ENCODE measurements at places on chromosomes 16 and 17. TPM values are rescaled to one million over a fixed set of nuclear protein-coding genes. Genes with fewer than 3 reads are reported as not detected.

DNA sequence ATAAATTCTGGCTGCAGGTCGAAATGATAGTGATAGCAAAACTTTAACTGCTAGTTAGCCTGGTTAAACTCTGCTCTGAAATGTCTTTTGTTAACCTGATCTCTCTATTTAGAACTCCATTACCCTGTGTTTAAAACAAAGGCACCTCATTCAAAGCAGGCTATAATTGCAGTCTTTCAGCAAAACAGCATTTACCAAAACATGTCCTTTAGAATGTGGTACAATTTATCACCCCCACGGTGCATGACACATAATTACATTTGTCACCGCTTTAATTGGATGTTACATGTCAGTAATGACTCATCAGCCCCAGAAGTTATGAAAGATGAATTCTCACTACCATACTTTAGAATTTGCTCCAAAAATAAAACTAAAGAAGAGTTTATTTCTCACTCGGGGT is 295.4 kb downstream of the TOX3 start:
- no peak for DNase-seq

DNA sequence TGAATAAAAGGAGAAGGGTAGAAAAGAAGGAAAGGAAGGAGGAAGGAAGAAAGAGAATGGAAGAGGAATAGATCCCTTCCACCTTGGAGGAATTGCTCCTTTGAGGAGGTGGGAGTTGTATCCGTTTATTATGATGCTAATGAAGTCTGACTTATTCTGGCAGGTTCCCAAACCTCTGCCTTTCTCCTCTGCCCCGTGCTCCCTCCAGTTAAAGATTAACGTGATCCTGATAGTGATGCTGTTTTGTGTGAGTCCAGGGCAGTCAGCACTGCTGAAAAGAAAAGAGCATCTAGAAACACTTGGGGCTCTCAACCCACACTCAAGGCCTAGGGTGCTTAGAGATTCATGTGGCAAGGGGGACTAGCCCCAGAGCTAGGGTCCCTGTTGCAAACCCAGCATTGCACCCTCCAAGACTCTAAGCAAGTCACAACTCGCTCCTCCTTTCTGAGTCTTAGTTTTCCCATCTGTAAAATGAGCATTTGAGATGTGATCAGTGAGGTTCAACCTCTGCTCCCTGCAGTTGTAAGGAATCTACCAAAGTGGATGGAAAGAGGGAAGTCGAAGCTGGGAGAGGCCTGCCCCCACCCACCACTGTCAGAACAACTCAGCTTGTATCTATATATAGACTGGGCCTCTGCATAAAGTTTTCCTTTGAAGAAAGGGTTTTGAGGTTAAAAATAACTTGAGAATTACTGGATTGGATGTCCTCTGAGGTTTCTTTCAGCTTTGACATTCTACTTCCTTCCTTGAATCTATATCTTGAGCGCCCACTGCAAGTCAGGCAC is 46.9 kb upstream of the TMEM132E start:
- DNase-seq, result no peak

CLEC18B gene
- not detected for total RNA-seq

DNA sequence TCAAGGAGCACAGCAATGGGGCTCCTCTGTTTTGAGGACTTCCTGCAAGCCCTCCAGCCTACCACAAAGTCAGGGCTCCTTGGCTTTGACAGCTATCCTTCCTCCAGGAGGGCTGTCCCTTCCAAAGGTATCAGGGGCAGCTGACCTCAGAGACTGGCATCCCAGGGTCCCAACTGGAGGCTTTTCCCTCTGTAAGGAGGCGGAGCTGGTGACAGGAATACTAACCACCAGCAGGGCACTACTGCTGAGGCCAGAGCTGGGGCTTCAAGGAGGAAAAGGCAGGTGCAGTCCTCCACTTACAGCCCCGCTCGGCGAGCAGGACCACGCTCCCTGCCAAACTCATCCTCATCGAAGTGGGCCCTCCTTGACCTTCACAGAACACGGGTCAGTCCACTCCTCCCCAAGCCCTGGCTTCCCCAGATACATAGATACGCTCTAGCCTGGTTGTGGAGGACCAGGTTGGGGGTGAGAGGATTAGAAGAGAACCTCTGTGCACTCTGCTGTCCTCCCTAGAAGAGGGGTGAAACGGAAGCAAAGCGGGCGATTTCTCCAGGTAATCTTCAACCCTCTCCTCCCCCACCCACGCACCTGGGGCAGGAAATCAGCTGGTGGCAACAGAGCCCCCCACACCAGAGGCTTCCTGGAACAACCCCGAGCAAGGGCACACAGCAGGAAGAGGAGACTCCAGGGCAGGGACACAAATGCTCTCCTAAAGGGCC is 20.5 kb downstream of the ST3GAL2 start:
- DNase-seq, result no peak

DNA sequence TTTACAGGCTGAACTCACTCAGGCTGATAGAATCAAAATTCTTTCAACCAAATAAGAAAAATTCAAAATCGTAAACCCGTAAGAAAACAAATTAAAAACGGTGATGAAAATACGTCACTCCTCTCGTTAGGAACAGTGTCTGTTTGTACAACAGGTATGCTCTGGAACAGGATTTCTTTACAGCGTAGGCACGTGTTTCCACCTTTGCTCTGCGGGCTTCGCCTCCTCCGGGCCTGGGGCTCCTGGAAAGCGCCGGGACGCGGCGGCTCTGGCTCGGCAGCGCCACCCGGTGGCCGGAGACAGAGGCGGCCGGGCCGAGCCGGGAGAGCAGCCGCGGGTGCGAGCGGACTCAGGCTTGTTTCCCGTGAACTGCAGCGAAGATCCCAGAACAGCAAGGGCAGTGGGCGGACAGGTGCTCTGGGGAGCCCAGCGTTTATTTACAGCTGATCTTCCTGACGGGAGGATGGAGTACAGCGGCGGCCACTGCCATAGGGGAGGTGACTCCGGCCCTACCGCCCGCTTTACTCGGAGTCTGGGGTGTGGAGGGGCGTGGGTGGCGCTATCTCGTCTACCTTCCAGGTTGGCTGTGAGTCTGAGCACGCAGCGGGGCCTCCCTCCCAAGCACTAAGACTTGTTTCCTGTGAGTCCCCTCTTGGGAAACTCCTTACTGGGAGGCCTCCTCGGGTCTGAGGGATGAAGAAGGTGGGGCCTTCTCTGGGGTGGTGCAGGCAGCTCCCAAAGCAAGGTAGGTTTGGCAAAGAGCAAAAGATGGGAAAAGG is 40.5 kb upstream of the ATP2A3 start:
- DNase-seq, result peak; percentile 80

PIEZO1 gene
- 55.7 TPM for total RNA-seq

DNA sequence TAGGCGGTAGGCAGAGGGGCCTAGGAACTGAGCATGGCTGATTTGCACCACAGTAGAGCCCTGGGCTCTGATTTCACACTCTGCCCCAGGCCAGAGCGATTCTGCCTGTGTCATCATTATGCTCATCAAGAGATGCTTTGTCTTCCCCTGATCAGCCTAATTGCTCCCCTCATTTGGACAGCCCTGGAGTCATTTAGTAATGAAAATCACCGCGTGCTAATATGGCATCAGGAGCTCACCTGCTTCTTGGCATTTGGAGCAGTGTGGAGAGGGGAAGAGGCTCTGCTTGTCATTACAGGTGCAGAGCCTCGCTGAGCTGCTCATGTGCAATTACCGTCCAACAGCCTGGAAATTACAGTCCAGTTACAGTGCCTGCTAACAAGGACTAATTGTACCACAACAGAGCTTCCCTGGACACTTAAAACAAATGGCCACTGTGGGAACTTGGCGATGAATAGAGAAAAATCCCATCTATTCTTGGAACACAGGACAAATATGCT is 157.1 kb upstream of the WSCD1 start:
- DNase-seq, result no peak

MEIOC gene
- total RNA-seq, result 0.96 TPM
